Activated CD8-positive, alpha-beta memory T cell treated with anti-CD3 and anti-CD28 coated beads, Interleukin-2, amount 10 ng/mL, durations not matched to agents 7 days and 5 days (primary cell): ENCODE measurements at places on chromosomes 12 and 14. TPM values are rescaled to one million over a fixed set of nuclear protein-coding genes. Genes with fewer than 3 reads are reported as not detected.

Gene TIMM9
- 44.3 TPM for total RNA-seq

Gene KRT83
- total RNA-seq, result not detected

Gene MYBPC1
- not detected for total RNA-seq

Gene ULK1
- total RNA-seq, result 24.4 TPM

Gene HOXC6
- not detected for total RNA-seq

Gene KRT71
- not detected for total RNA-seq

Gene CD9
- 20.4 TPM for total RNA-seq

Gene KLRF1
- 0.54 TPM for total RNA-seq

Gene NKX2-1
- not detected for total RNA-seq

Gene SMIM41
- not detected for total RNA-seq

GRCh38 chr12:47091009-47091408, 11.2 kb upstream of the AMIGO2 start:
- no peak for DNase-seq

GRCh38 chr12:109058773-109059172, 6.4 kb downstream of the USP30 start:
- no peak for DNase-seq

DNA sequence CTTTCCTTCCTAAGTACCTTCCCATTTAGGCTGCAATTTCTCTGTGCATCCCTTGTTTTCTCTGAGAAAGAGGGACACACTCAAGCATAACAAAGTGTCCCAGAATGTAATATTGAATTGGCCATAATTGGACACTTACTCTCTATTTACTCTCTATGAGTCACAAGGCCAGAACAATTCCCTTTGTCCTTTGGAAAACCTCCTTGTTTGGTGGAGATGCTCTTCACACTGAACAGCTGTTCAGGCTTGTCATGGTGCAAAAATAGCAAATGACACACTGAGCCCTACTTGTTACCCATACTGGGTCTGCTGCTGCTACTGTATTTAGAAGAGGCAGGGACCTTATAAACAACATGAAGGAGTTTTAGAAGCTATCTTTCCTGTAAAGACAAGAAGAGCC, 1590.5 kb upstream of the TMEM132C start:
- no peak for DNase-seq

DNA sequence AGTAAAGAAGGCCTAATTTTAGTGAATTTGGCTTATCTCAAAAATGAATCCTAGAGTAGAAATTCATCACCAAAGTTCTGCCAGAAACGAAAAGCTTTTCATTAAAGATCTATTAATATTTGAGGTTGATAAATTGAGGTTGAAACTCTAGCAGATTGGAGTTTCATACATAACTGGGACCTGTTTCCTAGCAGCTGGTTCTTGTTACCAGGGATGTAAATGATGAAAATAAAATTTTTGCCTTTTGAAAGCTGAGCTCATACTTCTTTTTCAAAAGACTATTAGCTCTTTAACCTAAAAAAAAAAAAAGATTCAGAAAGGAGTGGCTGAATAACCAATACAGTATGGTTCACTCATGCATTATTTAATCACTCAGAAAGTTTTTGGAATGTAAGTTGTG, 98.3 kb downstream of the PTGER2 start:
- no peak for DNase-seq

DNA sequence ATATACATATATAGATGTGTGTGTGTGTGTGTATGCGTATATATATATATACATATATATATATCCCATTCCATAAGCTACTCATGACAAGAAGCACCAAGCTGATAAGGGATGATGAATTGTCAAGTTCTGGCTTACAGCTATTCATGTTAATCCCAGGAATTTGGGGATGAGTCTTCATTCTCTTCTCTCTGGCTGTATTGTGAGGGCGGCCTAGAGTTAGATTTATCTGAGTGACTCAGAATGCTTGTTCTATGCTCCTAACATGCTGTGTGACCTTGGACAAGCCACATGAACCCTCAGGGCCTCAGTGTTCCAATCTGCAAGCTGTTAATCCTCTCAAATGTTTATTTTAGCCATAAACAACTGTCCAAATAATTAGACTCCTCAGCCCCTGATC, 749.0 kb downstream of the MED13L start:
- DNase-seq, result no peak

DNA sequence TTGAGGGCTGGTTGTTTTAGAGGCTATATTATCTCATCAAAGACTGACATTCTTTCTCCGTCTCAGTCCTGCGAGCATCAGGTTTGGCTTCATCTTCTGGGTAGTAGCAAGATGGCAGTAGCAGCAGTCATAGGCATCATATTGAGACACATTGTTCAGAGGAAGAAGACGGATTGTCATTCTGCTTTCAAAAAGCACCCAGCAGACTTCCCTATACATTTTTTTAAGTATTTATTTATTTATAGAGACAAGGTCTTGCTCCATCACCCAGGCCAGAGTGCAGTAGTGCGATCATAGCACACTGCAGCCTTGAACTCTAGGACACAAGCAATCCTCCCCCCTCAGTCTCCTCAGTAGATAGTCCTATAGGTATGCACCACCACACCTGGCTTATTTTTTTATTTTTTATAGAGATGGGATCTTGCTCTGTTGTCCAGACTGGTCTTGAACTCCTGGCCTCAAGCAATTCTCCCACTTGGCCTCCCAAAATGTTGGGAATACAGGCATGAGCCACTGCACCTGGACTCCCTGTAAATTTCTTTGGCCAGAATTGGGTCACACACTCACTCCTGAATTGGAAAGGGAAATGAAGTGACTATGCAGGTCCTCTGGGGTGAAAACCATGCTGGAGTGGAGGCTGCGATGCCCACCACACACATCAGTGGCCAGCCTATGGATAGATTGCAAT, 125.4 kb downstream of the SLC38A6 start:
- no peak for DNase-seq

GRCh38 chr12:110577864-110578693, 5.0 kb downstream of the PPTC7 start:
- peak; percentile 71 for DNase-seq

GRCh38 chr14:65817011-65817410, 404.5 kb downstream of the FUT8 start:
- no peak for DNase-seq

- DNase-seq, result no peak
Measured at GRCh38 chr14:75240781-75241180, 37.8 kb upstream of the FOS start.

DNA sequence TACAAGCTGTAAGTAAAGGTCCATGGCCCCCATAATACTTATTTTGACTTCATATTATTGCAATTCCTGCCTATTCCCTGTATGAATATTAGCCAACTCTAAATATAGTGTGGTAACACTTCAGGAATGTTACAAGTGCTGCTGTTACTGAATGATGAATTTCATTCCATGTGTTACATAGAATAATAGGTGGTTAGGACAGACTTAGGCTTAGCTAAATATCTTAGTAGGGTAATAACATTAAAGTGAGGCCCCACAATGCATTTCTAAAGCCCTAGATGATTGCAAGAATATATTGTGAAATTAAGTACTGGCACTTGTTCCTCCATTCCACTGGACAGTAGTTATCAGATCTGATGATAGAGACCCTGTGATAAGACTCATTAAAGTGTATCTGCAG, 182.7 kb downstream of the PCNX1 start:
- DNase-seq, result no peak

GRCh38 chr14:34059925-34060650, 109.2 kb upstream of the EGLN3 start:
- peak; percentile 65 for DNase-seq

DNA sequence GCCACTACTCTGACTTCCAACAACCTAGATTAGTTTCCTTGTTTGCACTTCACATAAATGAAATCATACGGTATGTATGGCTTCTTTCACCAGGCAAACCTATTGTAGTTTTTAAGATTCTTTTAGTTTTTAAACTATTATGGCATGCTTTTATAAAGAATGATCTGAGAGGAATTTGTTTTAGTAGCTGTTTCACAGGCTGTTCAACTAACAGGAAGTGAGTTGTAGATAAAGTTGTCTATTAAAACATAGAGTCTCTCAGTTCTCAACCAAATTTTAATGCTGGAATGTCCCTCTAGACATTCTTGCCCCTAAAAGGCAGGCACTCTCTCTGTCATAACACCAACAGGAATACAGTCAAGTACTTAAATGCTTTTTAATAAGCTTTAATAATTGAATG, 102.7 kb upstream of the DACT1 start:
- no peak for DNase-seq

GRCh38 chr12:116726694-116727093, 11.2 kb downstream of the SPRING1 start:
- DNase-seq, result no peak

- DNase-seq, result peak; percentile 66
Measured at GRCh38 chr12:53047221-53048032, 2.4 kb upstream of the TNS2 start.

DNA sequence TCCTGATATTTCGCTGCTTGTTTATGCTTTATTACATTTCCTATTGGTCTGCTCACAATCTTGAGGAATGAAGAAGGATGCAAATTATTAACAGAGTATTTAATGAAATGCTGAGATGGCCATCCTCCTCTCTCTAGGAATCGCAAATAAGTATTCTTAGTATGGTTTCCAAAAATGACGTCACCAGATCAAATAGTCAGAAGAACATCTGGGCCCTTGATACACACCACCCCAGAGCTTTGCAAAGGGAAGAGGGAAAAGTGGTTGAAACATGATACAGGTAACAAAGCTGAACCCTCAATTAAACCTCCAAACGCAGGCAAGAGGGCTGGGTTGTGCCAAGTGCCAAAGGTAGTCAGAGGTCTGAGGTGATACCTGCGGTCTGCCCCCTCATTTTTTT, 107.3 kb downstream of the BCL11B start:
- DNase-seq, result peak; percentile 31
